Psoas muscle (tissue), 8 donors: ENCODE measurements at places on chromosomes 5 and 9.

DNA sequence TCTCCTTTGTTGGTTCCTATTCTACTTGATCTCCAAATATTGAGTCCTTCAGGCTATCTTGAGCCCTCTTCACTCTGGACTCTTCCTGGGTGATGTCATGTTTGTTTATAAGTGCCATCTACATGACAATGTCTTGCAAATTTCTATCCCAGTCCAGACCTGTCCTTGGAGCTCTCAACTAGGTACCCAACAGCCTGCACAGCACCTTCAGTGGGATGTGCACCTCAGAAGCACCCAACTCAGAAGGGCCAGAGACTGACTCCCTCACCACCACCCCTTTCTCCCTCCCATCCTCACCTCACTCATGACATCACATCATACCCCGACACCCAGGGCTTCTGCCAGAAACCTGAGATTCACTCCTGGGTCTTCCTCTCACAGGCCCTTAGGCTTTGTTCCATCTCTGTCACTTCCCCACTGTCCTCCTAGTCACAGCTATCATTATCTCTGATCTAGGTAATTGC is 14.4 kb downstream of the TXN start:
- DNase-seq = no peak

DNA sequence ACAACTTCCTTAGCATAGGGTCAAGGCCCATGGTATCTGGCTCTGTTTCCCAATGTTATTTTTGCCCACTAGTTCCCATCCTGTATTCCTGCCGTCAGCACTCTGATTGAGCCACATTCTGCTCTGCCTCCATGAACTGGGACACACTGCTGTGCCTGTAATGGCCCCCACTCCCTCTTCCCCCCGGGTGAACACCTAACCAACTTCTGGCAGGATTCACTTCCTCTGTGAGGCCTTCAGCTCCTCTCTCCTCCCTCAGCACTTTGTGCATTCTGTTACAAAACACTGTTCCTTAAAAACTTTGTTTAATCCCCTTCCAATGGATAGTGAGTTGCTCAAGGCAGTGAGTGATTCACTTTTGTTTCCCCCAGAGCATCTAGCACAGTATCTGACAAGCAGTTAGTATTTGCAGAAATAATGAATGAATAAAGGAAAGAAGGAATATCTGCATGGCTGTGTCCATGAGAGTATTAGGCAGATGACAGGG is 183.6 kb downstream of the EFNA5 start:
- peak; percentile 55 for DNase-seq

DNA sequence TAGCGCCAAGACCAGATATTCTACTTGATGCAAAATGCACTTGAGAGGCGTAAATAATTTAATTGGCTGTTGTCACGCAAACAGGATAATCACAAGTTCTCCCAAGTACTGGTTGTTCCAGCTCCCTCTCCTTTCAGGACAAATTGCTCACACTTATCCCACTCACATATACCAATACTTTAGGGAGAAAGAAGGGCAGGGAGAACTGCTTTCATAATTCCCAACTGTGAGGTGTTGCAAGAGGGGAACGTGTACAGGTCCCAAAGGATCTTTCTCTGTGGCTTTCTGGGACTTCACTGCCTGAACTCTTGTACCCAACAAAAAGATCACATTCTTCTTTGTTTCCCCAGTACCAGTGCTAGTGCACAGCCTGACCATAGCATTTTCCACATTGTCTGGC is 21.5 kb upstream of the TGFBI start:
- no peak for DNase-seq

DNA sequence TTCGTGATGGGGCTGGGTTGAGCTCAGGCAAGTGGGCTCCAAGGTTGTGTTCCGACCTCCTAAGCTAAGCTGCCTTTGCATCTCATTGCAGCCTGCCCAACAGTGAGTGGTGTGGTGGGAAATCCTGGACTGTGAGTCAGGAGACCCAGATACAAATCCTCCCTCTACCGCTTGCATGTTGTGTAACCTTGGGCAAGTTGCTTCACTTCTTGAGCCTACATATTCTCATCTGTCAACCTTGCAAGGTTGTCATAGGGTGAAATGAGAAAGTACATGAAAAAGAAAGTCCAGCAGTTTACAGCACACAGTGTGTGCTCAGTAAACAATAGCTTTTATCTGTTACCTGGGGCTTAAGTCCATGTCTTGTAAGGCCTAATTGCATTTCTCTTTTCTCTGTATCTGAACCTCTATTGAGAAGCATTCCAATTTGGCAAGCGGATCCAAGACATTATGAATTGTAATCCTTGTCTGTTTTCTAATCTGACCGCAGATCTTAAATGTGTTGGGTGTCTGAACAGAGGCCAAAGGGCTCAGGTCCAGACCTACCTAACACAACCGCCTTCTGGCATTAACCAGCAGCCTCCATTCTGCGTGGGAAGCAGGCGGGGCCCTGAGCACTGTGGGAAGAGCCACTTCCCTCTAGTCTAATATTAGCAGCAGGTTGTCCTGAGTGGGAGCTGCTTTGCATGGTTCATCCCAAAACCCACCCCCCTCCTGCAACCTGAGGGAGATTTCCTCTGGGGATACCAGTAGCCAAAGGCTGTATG is 1.8 kb upstream of the GALNT12 start:
- DNase-seq = no peak

DNA sequence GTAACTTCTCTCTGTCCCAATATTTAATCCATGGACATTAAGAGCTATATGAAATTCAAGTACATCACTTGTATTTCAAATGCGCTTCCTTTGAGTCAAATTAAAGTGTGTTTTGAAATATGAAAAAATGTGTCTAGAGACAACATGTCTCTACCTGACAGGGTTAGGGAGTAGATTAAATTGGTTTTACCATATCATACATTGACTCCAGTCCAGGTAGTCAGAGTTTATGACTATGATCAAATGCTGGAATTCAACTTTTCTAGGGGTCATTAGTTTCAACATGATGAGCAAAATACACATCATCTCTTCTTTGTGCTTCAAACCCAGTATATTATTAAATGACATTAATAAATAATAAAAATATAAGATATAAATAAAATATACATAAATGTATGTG is 259.2 kb downstream of the CDH10 start:
- no peak for DNase-seq

GRCh38 chr5:107011605-107012004 is 659.1 kb downstream of the EFNA5 start:
- peak; percentile 19 for DNase-seq

DNA sequence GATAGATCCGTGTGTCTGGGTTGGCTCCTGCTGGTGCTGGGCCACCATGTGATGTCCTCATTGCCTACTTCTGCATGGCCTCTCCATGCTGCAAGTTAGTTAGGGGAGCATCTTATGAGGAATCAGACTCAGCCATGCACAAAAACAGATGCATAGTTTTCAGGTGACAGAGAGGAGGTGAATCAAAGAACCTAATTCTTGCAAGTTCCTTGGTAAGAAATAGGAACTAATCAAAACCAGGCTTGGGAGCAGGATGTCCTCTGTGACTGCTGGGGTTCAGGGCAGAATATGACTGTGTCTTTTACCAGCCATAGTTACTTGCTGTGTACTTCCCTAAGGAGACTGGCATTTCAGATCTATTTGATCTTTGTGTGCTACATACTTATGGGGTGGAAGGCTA is 61.6 kb downstream of the C9orf152 start:
- DNase-seq = no peak
